Articular chondrocyte of knee joint (primary cell): ENCODE measurements at places on chromosomes 7 and 10. TPM values are rescaled to one million over a fixed set of nuclear protein-coding genes. Genes with fewer than 3 reads are reported as not detected.

COMMD3 gene
- total RNA-seq, result 55.5 and 56.1 TPM in 2 replicates

ECHS1 gene
- total RNA-seq, result 51.8 and 52.0 TPM in 2 replicates

EEPD1 gene
- total RNA-seq, result 2.9 and 7.2 TPM in 2 replicates

ANKRD30A gene
- not detected in 2 replicates for total RNA-seq

ZNF804B gene
- total RNA-seq, result not detected in 2 replicates

CTAGE15 gene
- total RNA-seq, result 1.2 TPM in 1 of 2 replicates, not detected in the other

SLC26A5 gene
- total RNA-seq, result not detected in 2 replicates

NAPEPLD gene
- 14.2 and 20.3 TPM in 2 replicates for total RNA-seq

SPDYE9 gene
- total RNA-seq, result under 0.01 TPM in 1 of 2 replicates, not detected in the other

CYP3A4 gene
- not detected in 2 replicates for total RNA-seq

LRMDA gene
- 9.5 and 19.7 TPM in 2 replicates for total RNA-seq

GPR85 gene
- 0.54 and 0.65 TPM in 2 replicates for total RNA-seq

SH2D4B gene
- total RNA-seq, result not detected in 2 replicates

ZNRF2 gene
- 17.1 and 23.3 TPM in 2 replicates for total RNA-seq

SORBS1 gene
- 1.3 and 2.6 TPM in 2 replicates for total RNA-seq

SFTPA1 gene
- total RNA-seq, result not detected in 2 replicates

TMEM229A gene
- total RNA-seq, result not detected in 2 replicates

MEOX2 gene
- 9.0 and 15.0 TPM in 2 replicates for total RNA-seq

KCNMA1 gene
- 132 and 145 TPM in 2 replicates for total RNA-seq

GDF10 gene
- 0.39 and 0.76 TPM in 2 replicates for total RNA-seq

MAT1A gene
- not detected in 2 replicates for total RNA-seq

TMEM270 gene
- not detected in 2 replicates for total RNA-seq

LFNG gene
- 4.0 and 5.1 TPM in 2 replicates for total RNA-seq

METTL27 gene
- 3.7 and 11.5 TPM in 2 replicates for total RNA-seq

SERPINE1 gene
- 116 and 247 TPM in 2 replicates for total RNA-seq

TMEM273 gene
- total RNA-seq, result not detected in 2 replicates

PITX3 gene
- 0.11 and 0.13 TPM in 2 replicates for total RNA-seq

AVL9 gene
- total RNA-seq, result 28.2 and 32.2 TPM in 2 replicates

LRRC17 gene
- total RNA-seq, result 1.4 and 1.6 TPM in 2 replicates

TEX36 gene
- total RNA-seq, result not detected in 2 replicates

HOGA1 gene
- total RNA-seq, result 5.0 and 6.5 TPM in 2 replicates

ASB4 gene
- under 0.01 TPM in 1 of 2 replicates, not detected in the other for total RNA-seq

GCC1 gene
- 19.2 and 22.3 TPM in 2 replicates for total RNA-seq

PNLIPRP2 gene
- total RNA-seq, result not detected in 2 replicates

SPDYE16 gene
- 0.11 TPM in 1 of 2 replicates, not detected in the other for total RNA-seq

CXCL12 gene
- 17.7 and 69.9 TPM in 2 replicates for total RNA-seq

OR6V1 gene
- not detected in 2 replicates for total RNA-seq

GLUD1 gene
- total RNA-seq, result 180 and 203 TPM in 2 replicates

ENKUR gene
- total RNA-seq, result 0.76 and 0.78 TPM in 2 replicates

ANKRD7 gene
- 1.7 and 2.8 TPM in 2 replicates for total RNA-seq

C10orf62 gene
- total RNA-seq, result 0.32 and 0.52 TPM in 2 replicates

CHCHD2 gene
- total RNA-seq, result 229 and 233 TPM in 2 replicates
